SHP77 (cell line): ENCODE measurements at places on chromosomes 6 and 20.

GRCh38 chr20:55882910-55883309, 122.4 kb downstream of the CBLN4 start:
- DNase-seq = no peak

- DNase-seq = no peak
Observed at GRCh38 chr6:88211446-88211845, 45.3 kb upstream of the CNR1 start.

GRCh38 chr6:132768051-132768517, 10.4 kb upstream of the VNN2 start:
- peak; percentile 39 for DNase-seq

- DNase-seq = no peak
Observed at GRCh38 chr6:170227996-170228945, 62.6 kb downstream of the DLL1 start.

DNA sequence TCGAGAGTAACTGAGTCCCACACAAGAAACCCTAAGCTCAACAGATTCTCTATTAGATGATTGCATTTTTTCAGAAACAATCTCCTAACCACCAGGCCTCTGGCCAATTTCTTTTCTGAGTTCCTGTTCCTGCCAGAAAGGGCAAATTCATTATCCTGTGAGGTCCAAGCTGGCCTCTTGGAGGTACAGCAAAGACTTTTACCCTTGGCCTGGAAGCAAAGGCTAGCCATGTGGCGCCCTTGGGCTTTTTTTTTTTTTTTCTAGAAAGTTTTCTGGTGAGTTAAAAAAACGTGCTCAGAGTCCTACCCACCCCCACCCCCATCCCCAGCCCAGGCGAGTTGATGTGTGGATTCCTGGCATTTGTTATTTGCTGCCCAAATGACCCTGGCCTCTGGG, 59.0 kb upstream of the EEF1A1 start:
- DNase-seq = no peak

DNA sequence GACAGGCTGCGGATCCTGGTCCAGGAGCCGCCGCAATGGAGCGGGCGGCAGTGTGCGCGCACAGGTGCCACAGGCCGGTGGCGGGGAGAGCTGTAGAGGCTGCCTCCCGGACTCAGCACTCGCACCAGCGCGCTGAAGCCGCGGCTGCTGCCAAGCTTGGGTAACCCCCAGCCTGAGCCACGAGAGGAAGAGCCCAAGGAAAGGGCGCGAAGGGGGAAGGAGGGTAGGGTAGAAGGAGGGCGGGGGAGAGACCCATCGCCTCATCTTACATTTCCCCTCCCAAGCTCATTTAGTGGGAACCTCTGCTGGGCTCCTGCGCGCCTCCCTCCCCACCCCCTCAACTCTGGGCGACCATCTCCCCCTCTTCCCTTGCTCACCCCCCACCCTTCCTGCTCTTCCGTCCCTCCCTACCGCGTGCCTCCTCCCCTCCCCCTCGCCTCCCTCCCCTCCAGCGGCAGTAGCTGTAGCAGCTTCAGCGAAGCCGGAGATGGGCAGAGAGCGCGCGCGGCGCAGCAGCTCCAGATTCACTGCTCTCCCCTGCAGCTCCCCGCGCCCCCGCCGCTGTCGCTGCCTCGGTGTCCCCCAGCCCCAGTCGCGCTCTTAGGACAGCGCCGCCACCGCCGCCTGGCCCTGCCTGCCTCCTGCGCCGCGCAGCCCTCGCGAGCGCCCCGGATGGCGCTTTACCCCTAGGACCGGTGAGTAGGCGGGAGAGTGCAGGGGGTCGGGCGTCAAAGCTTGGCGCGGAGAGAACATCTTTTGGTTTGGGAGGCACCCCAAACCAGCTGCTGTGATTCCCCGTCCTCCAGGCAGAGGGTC, at the start of gene FUT9:
TSS of gene FUT9 (plus strand) at position 457 of the 816 bp plus-strand sequence. CDS start 187,182 bp downstream, outside the sequence.
- DNase-seq = peak; percentile 86

- no peak for DNase-seq
Observed at GRCh38 chr20:58518387-58518786, 3.2 kb upstream of the APCDD1L start.

DNA sequence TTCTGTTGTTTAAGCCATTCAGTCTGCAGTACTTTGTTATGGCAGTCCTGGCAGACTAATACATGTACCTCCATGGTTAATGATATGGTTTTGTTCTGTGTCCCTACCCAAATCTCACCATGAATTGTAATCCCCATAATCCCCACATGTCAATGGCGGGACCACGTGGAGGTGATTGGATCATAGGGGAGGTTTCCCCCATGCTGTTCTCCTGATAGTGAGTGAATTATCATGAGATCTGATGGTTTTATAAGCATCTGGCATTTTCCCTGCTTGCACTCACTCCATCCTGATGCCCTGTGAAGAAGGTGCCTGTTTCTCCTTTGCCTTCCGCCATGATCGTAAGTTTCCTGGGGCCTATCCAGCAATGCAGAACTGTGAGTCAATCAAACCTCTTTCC, 57.5 kb upstream of the NT5E start:
- DNase-seq = no peak

DNA sequence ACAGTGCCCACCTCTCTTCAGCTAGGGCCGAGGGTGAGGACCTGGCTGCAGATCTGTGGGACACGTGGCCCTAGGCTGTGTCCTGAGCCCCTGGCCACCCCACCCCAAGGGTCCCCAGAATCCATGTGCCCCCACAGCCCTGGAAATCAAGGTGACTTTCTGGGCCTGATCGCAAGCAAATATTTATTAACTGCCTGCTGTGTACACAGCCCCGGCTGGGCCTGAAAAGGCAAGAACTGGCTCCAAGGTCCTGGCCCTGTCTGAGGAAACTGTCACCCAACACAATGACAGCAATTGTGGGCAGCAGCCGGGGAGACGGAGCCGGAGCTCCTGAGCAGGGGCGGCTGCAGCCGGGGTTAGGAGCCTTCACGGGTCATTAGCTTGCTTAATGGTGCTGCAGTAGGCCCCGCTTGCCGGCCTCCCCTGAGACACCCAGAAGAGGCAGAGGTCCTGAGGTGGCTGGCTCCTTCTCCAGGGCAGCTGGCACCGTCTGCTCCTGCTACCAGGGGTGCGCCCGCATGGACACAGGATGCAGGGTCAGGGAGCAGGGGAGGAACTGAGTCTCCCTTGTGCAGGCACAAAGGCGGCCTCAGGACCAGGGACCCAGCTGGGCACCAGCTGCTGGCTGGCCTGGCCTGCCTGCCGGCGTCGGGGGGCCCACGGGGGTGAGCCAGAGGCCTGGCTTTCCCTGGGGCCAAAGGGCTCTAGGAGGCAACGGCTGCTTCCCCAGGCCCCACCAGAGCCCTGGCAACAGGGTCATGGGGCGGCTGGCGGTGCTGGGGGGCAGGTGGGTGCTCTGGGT, 24.1 kb downstream of the NPEPL1 start:
- no peak for DNase-seq

DNA sequence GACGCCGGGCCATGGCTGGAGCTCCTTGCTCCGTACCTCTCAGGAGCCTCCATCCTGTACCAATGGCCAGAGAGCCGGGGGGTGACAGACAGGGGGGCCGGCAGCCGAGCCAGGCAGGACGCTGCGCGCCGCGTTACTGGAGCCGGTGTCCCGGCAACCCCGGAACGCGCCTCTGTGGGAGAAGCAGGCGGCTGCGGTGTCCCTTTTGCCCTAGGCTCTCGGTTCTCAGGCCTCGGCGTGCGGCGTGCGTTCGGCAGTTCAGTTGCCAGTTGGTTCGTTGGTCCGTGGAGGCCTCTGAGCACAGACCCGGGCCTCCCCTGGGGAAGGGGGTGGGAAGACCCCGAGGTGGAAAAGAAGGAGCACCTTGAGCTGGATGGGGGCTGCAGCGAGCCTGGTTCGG, at the start of gene SPATS1:
TSS of gene SPATS1 (plus strand) at position 162 of the 400 bp plus-strand sequence. CDS start 446 bp downstream, outside the sequence.
- DNase-seq = no peak

- no peak for DNase-seq
Observed at GRCh38 chr6:22099231-22099630, 197.6 kb downstream of the PRL start.

DNA sequence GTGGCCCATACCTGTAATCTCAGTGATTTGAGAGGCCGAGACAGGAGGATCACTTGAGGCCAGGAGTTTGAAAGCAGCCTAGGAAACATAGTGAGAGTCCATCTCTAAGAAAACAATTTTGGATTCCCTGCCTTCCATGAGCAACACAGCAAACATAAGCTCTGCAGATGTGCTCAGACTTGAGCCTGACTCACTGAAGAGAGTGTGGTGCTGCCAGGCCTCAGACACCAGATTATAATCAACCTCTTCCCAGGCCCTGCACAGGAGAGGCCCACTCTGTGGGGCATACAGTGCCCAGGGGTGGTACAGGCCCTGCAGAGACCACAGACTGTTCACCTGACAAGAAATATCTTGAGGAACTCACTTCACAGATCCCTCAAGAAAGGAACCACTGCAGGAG, 19.9 kb downstream of the HLA-DPB1 start:
- DNase-seq = no peak

GRCh38 chr20:60069656-60070055, 111.4 kb downstream of the CDH26 start:
- no peak for DNase-seq

GRCh38 chr20:59458645-59459044, 145.7 kb upstream of the PHACTR3 start:
- DNase-seq = no peak

GRCh38 chr6:4355241-4355640, 219.9 kb upstream of the ECI2 start:
- DNase-seq = no peak

GRCh38 chr20:58330249-58330648, 20.7 kb downstream of the RAB22A start:
- no peak for DNase-seq

DNA sequence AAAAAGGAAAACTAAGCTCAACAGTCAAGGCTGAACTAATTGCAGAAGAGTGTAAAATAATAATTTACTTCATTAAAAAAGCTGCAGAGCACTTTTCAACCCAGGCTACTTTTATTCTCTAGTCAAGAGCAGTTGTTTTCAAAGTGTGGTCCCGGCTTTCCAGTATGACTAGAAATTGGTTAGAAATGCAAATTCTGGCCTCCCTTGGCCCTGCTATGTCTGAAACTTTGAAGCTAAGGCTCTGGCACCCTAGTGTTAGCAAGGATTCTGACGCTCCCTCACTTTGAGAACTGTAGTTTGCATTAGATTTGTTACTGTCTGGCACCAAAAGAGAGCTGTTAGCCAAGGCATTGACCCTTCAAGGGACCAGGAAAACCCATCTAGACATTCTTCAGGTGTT, 9.5 kb upstream of the NXT1 start:
- no peak for DNase-seq

DNA sequence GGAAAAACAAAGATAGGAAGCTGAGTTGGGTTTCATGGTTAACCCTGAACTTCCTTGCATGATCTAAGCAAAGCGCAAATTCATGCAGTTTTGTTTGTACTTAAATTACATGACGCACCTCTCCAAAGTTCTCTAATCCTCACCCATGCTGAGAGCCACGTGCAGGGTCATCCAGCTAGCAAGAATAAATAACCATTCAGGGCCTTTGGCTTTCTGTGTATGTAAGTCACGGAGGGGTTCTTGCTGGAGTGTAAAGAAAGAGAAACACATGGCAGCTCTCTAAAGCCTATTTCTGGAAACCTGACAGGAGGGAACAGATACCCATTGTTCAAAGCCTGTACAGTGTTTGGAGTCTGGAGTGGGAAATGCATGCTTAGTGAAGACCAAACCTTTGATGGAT, 171.7 kb upstream of the CCN2 start:
- no peak for DNase-seq

- DNase-seq = no peak
Observed at GRCh38 chr6:16901782-16902181, 140.5 kb upstream of the ATXN1 start.

DNA sequence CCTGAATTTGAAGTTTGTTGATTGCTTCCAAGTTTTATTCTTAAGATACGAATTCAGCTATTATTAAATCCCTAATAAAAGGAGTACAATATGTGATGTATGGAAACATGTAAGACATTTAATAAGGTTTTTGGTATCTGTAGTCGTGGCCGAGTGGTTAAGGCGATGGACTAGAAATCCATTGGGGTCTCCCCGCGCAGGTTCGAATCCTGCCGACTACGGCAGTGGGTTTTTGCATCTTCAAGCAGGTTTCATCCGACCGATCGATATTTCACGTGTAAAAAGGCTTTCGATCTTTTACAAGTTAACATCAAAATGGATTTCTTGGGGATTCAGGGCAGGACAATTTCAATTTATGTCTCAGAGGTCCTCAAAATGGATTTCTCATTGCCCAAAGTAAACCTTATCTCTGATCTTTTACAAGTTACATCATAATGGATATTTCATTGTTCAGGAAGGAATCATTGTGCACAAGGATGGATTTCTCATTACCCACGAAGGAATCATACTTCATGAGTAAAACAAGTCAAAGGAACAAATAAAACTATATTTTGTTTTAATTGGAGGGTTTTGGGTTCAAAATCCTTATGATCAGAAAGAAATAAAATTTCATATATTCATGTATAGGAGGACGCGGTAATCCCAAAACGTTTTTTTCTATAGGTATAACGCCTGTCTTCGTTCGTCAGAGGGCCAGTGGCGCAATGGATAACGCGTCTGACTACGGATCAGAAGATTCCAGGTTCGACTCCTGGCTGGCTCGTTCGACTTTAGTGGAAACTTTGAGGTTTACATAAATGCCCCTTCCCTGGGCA, 37.3 kb upstream of the BTN3A2 start:
- peak; percentile 76 for DNase-seq

GRCh38 chr20:57672164-57672563, 37.7 kb downstream of the PMEPA1 start:
- peak; percentile 93 for DNase-seq

DNA sequence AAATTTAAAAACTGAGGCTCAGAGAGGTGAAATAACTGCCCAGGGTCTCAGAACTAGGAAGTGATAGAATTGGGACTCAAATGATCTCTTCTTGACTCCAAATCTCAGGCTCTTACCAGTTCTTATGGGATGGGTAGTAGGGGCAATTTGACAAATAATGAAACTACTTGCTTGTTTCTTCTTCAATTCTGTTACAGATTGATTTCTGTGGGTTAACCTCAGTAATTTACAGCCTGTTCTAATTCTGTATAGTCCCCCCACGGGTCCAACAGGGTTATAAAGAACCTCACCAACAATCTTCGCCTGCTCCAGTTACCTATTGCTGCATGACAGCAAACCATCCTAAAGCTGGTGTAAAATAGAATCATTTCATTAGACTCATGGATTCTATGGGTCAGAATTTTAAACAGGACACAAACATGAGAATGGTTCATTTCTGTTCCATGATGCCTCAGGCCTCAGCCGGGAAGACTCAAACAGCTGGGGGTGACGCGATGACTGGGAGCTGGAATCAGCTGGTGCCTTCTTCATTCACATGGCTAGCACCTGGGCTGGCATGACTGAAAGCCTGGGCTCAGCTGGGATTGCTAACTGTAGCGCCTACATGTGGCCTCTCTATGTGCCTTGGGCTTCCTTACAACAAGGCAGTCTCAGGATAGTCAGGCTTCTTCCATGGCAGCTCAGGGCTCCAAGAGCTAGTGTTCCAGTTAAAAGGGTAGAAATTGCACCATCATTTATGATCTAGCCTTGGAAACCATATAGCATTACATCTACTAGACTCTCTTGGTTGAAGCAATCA, 6.6 kb upstream of the WFDC2 start:
- no peak for DNase-seq

DNA sequence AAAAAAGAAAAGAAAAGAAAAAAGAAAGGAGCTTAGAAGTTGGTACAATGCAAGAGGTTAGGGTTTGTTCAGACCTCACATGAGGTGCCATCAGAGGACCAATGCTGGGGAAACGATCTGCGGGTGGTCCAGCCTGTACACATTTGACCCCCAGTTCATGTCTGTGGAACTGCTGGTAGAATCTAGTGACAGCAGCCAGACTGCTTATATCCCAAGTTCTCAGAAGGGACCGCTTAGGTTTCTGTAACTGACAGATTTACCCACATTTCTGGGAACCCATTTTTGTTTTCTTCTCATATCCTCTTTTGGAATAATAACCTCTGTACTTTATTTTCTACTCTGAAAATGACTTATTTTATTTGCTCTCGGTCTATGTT, 4.7 kb downstream of the PPP1R18 start:
- DNase-seq = no peak

- peak; percentile 39 for DNase-seq
Observed at GRCh38 chr6:69796073-69796641, 653 bp downstream of the LMBRD1 start.
